ENCODE measurements at places on chromosomes 6 and 20.

- no peak for DNase-seq
These were observed 232.2 kb downstream of the UBE3D start for GRCh38 chr6:82833481-82833880.

DNA sequence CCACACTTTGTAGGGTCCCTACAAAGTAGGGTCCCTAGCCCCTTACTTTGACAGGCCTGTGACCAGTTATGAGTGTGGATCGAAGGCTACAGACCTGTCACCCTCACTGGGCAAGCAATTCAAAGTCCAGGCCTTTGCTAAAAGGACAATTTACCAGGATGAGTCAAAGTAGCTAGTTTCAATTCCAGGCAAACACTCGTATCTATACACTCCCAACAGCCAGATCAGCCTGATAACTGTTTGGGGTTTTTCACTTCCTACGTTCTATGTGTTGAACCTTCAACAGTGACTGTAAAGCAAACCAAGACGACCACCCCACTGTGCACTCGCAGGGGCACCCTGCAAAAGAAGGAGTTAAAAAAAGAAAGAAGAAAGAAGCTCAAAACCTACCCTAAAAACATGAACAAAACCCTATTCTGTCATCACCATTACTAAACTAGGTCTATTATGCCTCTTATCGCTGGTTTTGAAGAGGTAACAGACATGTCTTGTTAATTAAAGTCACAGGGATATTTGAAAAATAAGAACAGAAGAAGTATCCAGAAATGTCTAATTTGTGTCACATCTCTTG, 3.2 kb downstream of the GFOD1 start:
- no peak for DNase-seq

DNA sequence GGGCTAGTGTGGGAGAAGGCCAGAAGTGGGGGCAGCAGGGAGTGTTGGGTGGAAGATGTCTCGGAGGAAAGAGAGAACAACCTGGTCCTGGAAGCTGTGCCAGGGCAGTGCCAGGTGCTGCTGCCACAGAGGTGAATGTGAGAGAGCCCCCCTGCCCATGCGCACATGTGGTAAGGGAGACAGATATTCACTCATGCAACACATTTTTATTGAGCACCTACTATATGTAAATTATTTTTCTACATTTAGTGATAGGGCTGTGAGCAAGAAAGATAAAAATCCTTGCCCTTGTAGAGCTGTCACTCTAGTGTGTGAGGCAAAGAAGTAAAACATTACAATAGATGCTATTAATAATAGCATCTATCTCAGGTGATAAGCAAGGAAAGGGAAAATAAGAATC, 471 bp downstream of the CLPSL1 start:
- DNase-seq, result no peak

- DNase-seq, result peak; percentile 10
These were observed 731 bp downstream of the TUBB2B start for GRCh38 chr6:3226481-3227362.

Measured in NCI-H2171 (cell line).